ENCODE measurements at places on chromosomes 11 and 22. TPM values are rescaled to one million over a fixed set of nuclear protein-coding genes. Genes with fewer than 3 reads are reported as not detected.
A peak's percentile ranks its signal among the peaks of the same experiment; 100 is the strongest.

SMIM35 gene
- under 0.01 TPM for total RNA-seq

DNA sequence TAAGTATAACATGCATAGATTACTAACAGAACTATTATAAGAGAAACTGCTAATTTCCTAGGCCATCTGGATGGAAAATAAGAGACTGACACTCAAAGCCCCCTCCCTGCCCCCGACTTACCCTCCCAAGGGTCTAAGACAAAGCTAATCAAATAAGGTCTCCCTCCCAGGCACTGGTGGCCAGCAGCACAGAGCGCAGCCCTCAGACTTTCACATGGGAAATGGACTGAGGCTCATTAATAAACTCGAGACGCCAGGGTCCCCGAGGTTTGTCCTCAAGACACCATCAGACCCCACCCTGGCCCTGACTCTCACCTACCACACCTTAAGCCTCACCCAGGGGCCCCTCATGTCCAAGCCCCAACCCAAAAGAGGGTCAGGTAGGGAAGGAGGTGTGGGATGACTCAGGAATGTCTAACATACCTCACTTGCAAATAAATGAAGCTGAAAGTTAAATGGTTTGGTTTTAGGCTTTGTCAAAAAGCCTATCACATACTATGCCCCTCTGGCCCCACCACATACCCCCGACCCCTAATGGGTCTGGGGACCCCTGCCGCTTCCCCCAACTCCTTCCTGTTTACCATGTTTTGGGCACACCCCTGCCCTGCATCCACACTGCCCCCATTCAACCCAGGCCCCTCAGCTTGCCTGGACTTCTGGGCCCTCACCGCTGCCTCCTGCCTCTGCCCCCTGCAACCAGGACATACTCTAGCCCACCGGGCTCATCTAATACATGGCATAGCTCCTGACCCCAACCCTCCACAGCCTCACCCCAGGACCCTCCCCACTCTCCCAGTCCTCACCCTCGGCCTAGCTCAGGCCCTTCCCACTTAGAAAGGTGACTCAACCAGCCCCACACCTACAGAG lies 11.4 kb downstream of the ARAP1 start:
- peaks cover 35% of the 10 kb centered on the region for H3K4me1 ChIP-seq
- no peak overlapping the region for H3K27ac ChIP-seq
- DNase-seq = no peak
- no peak overlapping the region for H3K4me3 ChIP-seq
- no peaks in the 10 kb centered on the region for H3K27me3 ChIP-seq

GRCh38 chr11:47392546-47393162 lies 14.3 kb upstream of the SPI1 start:
- no peak overlapping the region for H3K4me3 ChIP-seq
- DNase-seq = no peak
- no peaks in the 10 kb centered on the region for H3K36me3 ChIP-seq
- H3K4me1 ChIP-seq = peaks cover 43% of the 10 kb centered on the region
- peak overlapping the region; percentile 59 for H3K27ac ChIP-seq
- no peaks in the 10 kb centered on the region for H3K27me3 ChIP-seq

- no peaks in the 10 kb centered on the region for H3K4me1 ChIP-seq
- H3K27me3 ChIP-seq = no peaks in the 10 kb centered on the region
Observed at GRCh38 chr11:31645747-31646146, 136.2 kb downstream of the ELP4 start.

DNA sequence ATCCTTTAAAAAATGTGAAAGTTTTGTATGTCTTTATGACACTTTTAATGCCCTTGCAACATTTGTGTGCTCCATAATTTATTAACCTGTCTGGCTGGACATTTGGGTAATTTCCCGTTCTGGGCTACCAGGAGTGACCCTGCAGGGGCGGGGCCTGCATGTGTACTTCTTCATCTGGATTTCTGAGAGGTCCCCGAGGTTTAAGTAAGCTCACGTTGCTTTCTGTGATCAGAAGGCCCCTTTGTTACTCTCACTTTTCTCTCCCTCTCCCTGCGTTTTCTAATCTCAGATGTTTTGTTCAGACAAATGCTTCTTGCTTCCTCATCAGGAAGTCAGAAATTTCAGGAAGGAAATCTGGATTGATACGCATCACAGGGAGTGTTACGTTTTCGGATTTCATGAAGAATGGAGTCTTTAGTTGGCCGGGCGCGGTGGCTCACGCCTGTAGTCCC lies 78.9 kb upstream of the CRYBB3 start:
- H3K4me3 ChIP-seq = no peak overlapping the region
- no peaks in the 10 kb centered on the region for H3K27me3 ChIP-seq
- peaks cover 12% of the 10 kb centered on the region for H3K36me3 ChIP-seq
- H3K27ac ChIP-seq = peak overlapping the region; percentile 84
